Activated CD4-positive, alpha-beta T cell treated with anti-CD3 and anti-CD28 coated beads, Interleukin-2, amount 10 ng/mL, durations not matched to agents 24 days and 14 days (primary cell): ENCODE measurements at places on chromosomes 7 and 10. TPM values are rescaled to one million over a fixed set of nuclear protein-coding genes. Genes with fewer than 3 reads are reported as not detected.

The CYP2C19 gene
- total RNA-seq = 0.33 TPM in 1 of 2 replicates, not detected in the other

The INHBA gene
- total RNA-seq = 1.2 and 1.9 TPM in 2 replicates

The IKZF1 gene
- 282 and 292 TPM in 2 replicates for total RNA-seq

The SPDYE2 gene
- 0.19 TPM in 1 of 2 replicates, not detected in the other for total RNA-seq

The SCART1 gene
- total RNA-seq = 0.76 and 0.77 TPM in 2 replicates
